ENCODE measurements at places on chromosomes 12 and 14.

- DNase-seq, result no peak
Observed at GRCh38 chr12:78009031-78009430, 178.3 kb downstream of the NAV3 start.

- peak; percentile 46 for DNase-seq
Observed at GRCh38 chr14:75204116-75204515, 27.7 kb upstream of the TMED10 start.

DNA sequence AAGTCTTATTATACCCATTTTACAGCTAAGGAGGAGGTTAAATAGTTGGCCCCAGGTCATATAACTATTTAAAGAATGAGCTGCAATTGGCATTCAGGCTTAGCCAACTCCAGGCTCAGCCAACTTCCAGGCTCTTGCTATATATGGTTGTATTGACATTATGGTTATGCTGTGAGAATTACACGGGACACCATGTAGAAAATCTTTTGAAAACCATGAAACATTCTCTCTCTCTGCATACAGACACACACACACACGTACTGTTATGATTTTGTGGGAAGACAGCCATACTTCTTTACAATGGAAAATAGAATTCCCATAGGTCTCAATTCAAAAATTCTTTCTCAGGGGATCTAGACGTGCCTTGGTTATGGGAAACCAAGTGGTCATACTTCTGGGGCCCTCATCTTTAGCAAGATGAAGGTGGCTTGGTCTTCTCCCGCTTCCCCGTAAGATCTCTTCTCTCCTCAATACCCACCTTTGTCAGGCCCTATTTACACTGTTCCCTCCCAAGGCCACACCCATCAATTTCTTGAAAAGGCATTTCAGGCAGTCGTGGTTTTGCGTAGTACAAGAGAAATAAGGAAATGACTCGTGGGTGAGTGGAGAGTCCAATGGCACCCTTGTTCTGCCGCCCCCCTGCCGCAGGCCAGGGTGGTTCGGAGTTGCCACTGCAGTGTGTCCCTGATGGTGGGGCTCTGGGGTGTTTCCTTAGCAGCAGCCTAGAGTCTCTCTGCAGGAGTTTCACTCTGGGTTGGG is 10.0 kb upstream of the GPRC5A start:
- DNase-seq, result peak; percentile 70

GRCh38 chr14:88386256-88386794 is 868 bp downstream of the SPATA7 start:
- DNase-seq, result peak; percentile 4

GRCh38 chr14:37054144-37054543 is 118.3 kb downstream of the SLC25A21 start:
- DNase-seq, result no peak

DNA sequence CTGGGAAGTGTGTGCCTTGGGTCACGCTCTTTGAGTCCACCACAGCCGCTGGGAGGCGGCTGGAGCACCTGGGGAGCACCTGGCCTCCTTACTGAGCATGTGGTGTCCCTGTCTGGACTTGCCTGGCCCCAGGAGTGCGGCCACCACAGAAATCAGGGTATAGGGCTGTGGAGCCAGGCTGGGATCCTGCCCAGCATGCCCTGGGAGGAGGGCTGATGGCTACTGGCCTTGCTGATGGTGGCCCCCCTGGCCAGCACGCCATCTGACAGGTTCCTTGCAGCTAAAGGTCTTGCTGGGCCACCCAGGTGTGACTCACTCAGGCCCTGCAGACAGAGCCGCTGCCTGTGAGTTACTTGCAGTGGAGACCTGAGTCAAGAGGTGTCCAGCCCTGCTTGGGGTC is 6.0 kb downstream of the ULK1 start:
- no peak for DNase-seq

DNA sequence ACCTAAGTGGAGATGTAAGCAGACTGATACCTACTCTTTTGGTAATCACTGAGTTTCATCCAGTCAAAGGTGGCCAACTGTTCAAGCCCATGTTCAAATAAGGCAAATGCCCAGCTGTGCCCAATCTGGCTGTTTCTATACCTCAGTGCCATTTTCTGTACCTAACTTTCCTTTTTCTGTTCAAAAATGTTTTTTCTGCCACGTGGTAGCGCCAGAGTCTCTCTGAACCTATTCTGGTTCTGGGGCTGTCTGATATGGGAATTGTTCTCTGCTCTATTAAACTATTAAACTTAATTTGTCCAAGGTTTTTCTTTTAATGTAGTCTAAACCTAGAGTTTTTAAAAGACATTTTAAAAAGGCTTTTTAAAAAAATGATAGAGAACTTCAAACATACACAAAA is 391.2 kb downstream of the NOVA1 start:
- no peak for DNase-seq

- no peak for DNase-seq
Observed at GRCh38 chr14:95218472-95219193, 61.3 kb upstream of the DICER1 start.

GRCh38 chr14:100190126-100190525 is 30.7 kb upstream of the DEGS2 start:
- no peak for DNase-seq

DNA sequence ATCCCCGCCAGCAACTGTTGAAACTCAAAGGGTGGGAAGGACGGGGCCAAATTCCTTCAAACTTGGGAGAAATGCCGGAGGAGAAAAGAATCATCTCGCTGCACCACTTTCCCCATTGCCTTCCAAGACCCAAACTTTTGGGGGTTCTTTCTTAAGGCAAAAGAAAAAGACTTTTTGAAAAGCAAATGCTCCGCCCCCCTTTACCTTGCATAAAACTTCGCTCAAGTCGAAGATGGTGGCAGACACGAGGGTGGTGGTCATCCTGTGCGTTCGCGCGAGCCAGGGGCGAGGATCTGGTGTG is 239 bp downstream of the ZFP36L1 start:
- no peak for DNase-seq

- peak; percentile 82 for DNase-seq
Observed at GRCh38 chr12:87813476-87814234, 215.5 kb downstream of the C12orf50 start.

GRCh38 chr12:53205747-53206419 is 1.2 kb downstream of the ITGB7 start:
- DNase-seq, result peak; percentile 88

- DNase-seq, result no peak
Observed at GRCh38 chr12:101076921-101077320, 133.1 kb downstream of the SLC5A8 start.

GRCh38 chr14:36229262-36229661 is 52.7 kb upstream of the PTCSC3 start:
- no peak for DNase-seq

DNA sequence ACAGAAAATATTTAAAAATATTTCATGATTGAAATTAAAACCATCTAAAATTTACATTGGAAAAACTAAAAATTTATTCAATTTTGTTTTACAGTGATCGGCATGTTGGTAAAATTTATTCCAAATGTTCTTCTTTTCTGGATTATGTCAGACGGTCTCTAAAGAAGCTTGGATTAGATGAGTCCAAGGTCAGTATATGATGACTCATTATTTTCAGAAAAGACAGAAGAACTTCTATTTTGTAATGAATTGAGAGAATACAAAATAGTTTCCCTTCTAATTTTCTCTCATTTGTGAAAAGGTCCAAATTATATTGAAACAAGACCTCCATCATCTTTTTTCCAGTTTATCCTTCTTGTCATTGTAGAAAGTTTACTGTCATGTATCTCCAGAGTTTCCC is 98.3 kb downstream of the METTL25 start:
- no peak for DNase-seq

- DNase-seq, result peak; percentile 14
Observed at GRCh38 chr14:69153873-69154270, 953 bp upstream of the DCAF5 start.

- no peak for DNase-seq
Observed at GRCh38 chr12:105107171-105107493, 399 bp upstream of the WASHC4 start.

DNA sequence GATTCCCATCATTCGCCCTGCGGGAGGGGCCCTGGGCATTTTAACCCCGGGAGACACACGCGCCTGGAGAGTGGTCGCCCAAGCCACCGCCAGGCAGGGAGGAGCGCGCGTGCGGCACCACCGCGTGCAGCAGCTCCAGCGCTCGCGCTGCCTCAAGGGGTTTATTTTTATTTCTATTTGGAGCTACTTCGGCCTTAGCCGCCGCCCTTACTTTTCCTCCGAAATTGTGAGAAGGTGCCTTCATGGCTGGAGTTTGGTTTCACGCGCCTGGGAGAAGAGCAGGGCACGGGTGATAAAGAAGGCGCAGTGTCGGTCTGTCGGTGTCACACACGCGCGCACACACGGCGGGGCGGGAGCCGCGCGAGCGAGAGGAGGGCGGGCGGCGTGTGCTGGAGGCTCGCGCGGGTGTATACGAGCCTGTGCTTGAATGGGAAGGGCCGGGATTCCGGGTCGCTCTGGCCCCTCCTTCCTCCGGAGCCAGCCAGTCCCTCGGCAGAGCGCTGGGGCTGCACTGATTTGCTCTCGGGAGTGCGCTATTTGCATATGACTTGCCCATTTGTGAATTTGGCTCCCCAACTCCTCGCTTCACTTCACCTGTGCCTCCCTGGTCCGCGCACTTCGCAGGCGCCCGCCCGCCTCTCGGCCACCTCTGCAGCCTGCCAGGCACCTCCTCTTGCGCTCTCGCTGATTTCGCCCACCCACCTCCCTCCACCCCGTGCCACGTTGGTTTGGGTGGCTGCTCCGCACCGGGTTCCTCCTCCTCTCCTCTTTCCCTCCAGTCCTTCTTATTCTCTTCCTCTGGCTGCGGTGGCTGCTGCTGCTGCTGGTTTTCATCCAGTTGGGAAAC is 932.3 kb downstream of the DIO2 start:
- peak; percentile 78 for DNase-seq

DNA sequence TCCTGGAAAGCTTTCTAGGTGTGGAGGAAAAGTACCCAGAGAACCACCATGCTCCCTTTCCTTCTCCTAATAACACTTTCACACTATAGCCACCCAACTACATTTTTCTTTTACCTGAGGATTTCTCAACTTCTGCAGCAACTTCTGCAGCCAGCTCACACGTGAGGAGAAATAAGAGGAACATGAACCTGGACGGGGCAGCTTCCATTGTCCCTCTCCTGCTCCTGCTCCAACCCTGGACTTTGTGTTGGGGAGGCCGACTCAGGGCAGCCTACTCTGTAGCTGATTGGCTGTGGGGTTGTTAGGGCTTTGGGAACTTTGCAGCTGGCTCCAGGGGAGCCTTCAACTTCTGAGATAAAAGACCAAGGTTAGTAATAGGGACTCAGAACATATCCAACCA is at the start of gene ERP27:
Gene ERP27 (minus strand): TSS at position 237 of the 400 bp plus-strand sequence. CDS start 29 bp downstream, at position 208.
- DNase-seq, result no peak

DNA sequence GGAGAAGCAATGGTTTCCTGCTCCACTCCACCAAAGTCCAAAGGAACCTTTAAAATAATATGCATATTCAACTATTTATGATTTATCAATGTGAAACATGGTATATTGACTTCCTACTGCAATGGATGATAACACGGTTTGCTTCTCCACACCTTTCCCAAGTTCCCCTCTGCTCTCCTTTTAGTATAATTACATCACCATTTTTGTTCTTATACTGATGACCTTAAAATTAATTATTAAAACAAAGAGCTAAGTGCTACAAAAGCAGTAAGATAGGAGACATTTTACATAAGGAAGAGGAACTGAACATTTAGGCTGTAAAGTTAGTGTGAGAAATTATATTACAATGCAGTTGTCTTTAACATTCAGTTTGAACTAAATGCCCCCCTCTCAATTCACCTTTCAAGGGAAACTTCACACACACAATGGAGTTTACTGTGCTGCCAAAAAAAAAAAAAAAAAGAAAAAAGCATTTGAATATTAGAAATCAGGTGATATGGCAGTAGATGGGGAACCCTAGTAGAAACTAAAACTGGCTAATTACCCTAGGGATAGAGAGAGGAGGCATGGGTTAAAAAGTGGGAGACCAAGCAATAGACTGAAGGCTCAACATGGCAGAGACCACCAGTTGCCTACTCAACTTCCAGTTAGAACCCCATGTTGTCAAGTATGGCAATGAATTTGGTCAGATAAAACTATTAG is 37.1 kb upstream of the STK38L start:
- no peak for DNase-seq

DNA sequence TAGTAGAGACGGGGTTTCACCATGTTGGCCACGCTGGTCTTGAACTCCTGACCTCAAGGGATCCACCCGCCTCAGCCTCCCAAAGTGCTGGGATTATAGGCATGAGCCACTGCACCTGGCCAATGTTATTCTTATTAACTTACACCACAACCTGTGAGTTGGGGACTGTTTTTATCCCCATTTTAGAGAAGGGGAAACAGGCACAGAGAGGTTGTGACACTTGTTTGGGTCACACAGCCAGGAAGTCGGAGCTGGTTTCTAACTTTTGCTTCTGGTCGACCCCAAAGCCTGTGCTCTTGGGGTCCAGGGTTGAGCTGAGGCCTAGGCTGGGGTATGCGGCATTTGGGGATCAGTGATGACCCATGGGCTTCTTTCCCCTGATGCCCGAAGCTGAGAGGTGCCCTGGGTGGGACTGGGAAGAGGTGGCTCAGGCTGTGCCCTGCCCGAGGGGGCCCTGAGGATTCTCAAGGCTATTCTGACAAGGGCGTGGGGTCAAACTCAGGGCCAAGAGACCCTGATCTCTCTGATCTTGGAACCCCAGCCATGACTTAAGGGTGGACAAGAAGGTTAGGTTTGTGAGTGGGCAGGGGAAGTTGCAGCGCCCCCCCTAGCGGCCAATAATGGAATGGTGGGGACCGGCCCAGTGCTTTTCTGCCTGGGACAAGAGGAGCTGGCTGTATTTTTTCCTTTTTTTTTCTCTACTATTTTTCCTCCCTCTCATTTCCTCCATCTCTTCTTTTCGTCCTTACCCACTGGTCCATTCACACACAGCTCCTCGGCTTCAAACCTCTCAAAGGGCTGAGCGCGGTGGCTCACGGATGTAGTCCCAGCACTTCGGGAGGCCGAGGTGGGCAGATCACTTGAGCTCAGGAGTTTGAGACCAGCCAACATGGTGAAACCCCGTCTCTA is 3.0 kb downstream of the SDSL start:
- DNase-seq, result peak; percentile 44

GRCh38 chr14:22945642-22946041 is 11.2 kb downstream of the HAUS4 start:
- no peak for DNase-seq

GRCh38 chr12:92110083-92110640 is 35.5 kb downstream of the BTG1 start:
- no peak for DNase-seq

DNA sequence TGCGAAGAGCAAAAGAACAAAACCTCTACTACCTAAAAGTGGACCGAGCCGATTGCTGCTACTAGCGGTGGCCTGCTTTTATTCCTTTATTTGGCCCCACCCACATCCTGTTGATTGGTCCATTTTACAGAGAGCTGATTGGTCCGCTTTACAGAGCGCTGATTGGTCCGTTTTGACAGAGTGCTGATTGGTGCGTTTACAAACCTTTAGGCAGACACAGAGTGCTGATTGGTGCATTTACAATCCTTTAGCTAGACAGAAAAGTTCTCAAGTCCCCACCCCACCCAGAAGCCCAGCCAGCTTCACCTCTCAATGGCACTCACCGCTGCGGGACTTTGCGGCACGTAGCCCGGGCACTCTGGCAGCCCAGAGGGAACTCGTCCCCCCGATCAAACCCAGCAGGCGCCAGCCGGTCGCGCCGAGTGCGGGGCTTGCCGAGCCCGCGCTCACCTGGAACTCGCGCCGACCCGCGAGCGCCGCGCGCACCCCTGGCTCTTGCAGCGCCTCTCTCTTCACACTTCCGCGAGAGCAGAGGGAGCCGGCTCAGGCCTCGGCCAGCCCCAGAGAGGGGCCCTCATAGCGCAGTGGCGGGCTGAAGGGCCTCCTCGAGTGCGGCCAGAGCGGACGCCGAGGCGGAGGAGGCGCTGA is 8.7 kb upstream of the FGD4 start:
- DNase-seq, result peak; percentile 16

- DNase-seq, result peak; percentile 57
Observed at GRCh38 chr12:42372154-42372791, 46.3 kb downstream of the PPHLN1 start.

All from fibroblast of skin of scalp (primary cell).